ENCODE measurements at places on chromosomes 5 and 9. TPM values are rescaled to one million over a fixed set of nuclear protein-coding genes. Genes with fewer than 3 reads are reported as not detected.

NUTM2G gene
- total RNA-seq: not detected

C1QTNF2 gene
- total RNA-seq: not detected

MAPKAP1 gene
- 59.4 TPM for total RNA-seq

DNA sequence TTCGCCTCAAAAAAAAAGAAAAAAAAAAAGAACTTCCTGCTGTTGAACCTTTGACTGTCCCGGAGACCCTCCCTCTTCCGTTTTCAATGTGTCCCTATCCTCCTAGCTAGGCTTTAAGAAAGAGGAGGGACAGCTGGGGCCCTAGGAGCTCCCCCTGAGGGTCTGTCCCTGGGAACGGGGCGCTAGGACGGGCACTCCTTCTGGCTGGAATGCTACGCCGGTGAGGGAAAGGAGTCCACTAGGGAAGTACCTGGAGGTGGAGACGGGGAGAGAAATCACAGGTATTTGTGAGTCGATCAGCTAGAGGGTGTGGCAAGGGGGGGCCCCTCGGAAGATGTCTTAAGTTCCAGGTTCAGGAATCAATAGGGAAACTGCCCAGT, 4.6 kb downstream of the SIT1 start:
- DNase-seq: no peak
- H3K27ac ChIP-seq: peak overlapping the region; percentile 97
- peaks cover 41% of the 10 kb centered on the region for H3K36me3 ChIP-seq
- peak overlapping the region; percentile 99 for H3K4me3 ChIP-seq
- no peaks in the 10 kb centered on the region for H3K27me3 ChIP-seq

DNA sequence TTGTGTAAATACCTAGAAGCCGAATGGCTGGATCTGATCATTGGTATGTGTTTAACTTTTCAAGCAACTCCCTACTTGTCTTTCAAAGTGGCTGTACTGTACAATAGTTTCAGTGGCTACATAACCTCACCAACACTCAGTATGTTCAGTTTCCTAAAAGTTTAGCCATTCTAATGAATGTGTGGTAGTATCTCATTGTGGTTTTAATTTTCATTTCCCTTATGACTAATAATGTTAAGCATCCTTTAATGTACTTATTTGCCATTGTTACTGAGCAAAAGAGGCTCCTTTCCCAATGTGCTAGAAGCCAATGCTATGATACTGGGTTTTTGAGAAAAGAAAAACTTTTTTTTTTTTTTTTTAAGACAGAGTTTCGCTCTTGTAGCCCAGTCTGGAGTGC, 27.8 kb upstream of the ALDOB start:
- no peak for DNase-seq
- no peaks in the 10 kb centered on the region for H3K4me1 ChIP-seq
- H3K27me3 ChIP-seq: peaks cover 26% of the 10 kb centered on the region
- H3K27ac ChIP-seq: no peak overlapping the region
- H3K36me3 ChIP-seq: no peaks in the 10 kb centered on the region
- H3K4me3 ChIP-seq: no peak overlapping the region

DNA sequence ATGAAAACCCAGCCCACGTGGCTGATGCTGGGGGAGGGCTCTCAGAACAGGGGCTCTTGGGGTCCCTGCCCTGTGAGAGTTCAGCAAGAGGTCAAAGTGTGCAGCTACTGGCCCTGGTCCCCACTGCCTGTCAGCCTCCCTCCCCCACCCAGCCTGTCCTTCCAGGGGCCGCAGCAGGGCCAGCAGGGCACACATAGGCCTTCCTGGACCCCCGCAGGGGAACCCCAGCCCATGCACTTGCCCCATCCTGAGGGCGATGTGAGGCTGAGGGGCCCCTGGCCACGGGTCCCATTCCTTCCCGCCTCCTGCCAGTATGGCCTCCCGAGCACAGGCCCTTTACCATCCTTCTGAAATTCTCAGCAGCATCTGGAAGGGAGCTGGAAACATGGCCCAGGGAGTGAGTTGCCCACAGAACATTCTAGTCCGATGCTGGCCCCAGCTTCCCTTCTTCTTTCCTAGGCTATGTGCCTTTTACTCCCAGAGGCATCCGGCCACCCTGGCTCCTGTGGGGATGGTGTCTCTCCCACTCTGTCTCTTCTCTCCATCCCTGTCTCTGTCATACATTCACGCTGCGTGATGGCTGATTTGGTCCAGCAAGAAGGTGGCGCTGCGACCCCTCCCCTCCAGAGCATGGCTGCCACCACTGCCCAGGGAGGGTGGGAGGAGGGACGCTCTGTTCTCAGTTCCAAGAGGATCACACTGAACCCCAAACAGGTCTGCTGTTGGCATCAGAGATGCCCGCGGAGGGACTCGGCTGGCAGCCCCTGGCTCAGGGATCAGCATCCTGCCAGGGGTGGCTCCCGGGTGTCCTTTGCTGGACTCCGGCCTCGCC, 19.6 kb downstream of the MRPL36 start:
- H3K27me3 ChIP-seq: peaks cover 6% of the 10 kb centered on the region
- no peak for DNase-seq
- H3K27ac ChIP-seq: no peak overlapping the region
- peaks cover 14% of the 10 kb centered on the region for H3K4me1 ChIP-seq
- H3K36me3 ChIP-seq: no peaks in the 10 kb centered on the region

DNA sequence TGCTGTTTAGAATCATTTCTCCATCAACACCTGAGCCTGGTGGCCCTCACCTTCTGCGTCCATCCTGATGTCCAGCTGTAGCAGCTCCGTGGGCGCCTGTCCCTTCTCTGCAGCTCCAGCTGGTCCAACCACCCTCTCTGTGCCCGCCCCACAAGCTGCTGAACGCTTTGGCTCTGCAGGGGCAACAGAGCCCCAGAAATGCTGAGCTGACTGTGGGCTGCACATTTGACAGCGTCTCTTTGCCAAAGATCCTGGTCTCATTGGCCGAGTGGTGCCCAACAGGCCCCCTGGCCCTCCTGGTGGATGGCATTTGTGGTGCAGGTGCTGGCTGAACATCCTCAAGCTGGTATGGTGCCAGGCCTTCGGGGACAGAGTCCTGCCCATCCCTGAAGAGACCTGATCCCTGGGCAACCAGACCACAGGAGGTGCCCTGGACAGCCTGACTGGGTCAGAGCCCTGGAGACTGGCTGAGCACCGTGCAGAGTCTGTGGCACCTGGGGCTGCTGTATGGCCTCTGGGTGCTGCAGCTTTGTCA, 25.3 kb upstream of the CEP72 start:
- no peak overlapping the region for H3K4me3 ChIP-seq
- H3K27ac ChIP-seq: no peak overlapping the region
- peaks cover 17% of the 10 kb centered on the region for H3K27me3 ChIP-seq
- no peak for DNase-seq

GRCh38 chr5:180786531-180787398, 15.8 kb downstream of the MGAT1 start:
- H3K27ac ChIP-seq: peak overlapping the region; percentile 6
- peaks cover 14% of the 10 kb centered on the region for H3K36me3 ChIP-seq
- no peaks in the 10 kb centered on the region for H3K27me3 ChIP-seq
- no peak for DNase-seq
- no peak overlapping the region for H3K4me3 ChIP-seq
- peaks cover 15% of the 10 kb centered on the region for H3K4me1 ChIP-seq

DNA sequence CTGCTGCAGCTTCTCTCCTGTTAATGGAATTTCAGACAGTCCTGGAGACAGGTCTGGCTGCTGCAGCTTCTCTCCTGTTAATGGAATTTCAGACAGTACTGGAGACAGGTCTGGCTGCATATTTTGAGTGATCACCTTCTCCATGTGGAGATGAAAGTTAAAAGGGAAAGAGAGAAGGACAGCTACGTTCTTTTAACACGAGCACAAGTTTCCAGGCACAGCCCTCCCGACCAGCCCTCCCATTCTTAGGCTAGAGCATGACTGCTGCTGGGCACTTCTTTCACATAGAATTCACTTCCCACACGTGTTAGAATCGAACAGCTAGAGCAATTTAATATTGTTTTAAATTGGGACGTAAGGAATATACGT, 133.3 kb upstream of the DMRT1 start:
- H3K4me1 ChIP-seq: peaks cover 17% of the 10 kb centered on the region
- no peak for DNase-seq
- H3K36me3 ChIP-seq: no peaks in the 10 kb centered on the region
- H3K27ac ChIP-seq: no peak overlapping the region
- H3K4me3 ChIP-seq: no peak overlapping the region

DNA sequence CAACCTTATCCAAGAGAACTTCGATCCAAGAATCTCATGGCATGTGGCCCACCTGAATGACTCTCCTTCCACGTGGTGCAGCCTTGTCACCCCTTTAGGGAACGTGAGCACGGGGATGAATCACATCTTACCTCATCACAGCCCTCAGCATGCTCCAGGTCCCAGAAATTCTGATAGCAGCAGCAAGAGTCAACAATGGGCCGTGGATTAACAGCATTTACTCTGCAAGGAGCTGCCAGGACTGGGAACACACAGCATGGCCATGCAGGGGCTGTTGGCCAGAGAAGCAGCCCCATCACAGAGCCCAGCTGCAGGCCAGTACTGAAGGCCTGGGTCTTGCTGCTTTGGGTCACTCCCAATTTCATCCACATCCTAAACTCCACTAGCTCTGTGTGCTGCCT, 150.4 kb downstream of the C5orf15 start:
- no peak for DNase-seq
- no peak overlapping the region for H3K27ac ChIP-seq
- H3K4me3 ChIP-seq: no peak overlapping the region
- no peaks in the 10 kb centered on the region for H3K36me3 ChIP-seq
- H3K4me1 ChIP-seq: peaks cover 9% of the 10 kb centered on the region

- no peaks in the 10 kb centered on the region for H3K27me3 ChIP-seq
- H3K36me3 ChIP-seq: no peaks in the 10 kb centered on the region
- no peak overlapping the region for H3K27ac ChIP-seq
- no peak overlapping the region for H3K4me3 ChIP-seq
- no peak for DNase-seq
- H3K4me1 ChIP-seq: no peaks in the 10 kb centered on the region
Observed at GRCh38 chr9:16241231-16241630, 629.2 kb downstream of the BNC2 start.

DNA sequence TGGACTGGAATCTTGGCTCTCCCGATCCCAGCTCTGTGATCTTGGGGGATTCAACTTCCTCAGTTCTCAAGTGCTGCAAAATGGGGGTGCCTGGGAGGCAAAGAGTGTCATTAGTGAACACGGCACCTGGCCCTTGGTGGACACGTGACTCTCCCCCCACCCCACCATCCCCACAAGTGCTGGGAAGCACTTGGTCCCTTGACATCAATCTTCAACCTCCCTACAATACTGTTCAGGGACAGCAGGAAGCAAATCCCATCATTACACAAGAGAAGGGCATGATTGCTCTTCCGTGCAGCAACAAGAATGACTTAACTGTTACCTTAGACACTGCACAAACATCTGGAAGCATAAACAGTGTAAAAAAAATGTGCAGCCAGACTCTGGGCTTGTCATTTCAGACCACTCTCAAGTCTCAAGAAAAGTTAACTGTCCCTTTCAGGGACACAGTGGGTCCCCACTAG, 61.4 kb downstream of the PSMB7 start:
- DNase-seq: no peak
- no peak overlapping the region for H3K27ac ChIP-seq
- H3K4me1 ChIP-seq: peaks cover 31% of the 10 kb centered on the region
- no peaks in the 10 kb centered on the region for H3K27me3 ChIP-seq
- no peak overlapping the region for H3K4me3 ChIP-seq

DNA sequence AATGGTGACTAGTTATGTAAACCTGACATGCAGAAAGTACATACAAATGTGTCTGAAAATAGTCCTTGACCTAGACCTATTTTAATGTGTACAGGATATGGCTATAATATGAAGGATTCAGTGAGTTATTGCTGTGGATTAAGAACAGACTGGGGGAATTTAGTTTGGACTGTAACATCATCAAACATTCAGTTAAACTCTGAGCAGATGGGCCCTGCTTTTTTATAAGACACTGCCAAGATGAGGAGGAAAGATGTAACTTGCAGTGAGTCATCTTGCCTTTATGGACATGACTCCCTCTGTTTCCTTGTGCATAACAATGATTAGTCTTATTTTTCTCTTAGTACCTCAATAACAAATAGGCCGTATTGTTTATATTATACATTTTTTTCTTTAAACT, 12.2 kb downstream of the PPP3R2 start:
- no peak overlapping the region for H3K27ac ChIP-seq
- H3K27me3 ChIP-seq: peaks cover 2% of the 10 kb centered on the region
- no peak overlapping the region for H3K4me3 ChIP-seq
- DNase-seq: no peak
- H3K36me3 ChIP-seq: peaks cover 3% of the 10 kb centered on the region
- H3K4me1 ChIP-seq: peaks cover 16% of the 10 kb centered on the region

DNA sequence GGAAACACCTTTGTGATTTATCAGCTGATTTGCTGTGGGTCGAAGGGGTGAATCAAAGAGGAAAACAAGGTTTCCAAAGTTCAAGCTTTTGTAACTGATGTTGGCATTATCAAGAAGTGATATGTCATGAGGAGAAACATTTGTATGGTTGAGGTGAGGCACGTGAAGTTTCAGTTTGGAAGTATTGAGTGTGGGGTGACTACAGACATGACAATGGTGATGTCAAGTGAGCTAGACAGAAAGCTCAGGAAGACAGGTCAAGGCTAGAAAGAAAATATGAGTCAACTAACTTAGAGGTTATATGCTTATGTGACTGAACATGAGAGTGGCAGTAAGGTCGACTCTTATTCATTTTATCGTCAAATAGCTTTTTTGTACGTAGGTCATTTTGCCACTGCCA, 99.1 kb downstream of the RAB3C start:
- peaks cover 2% of the 10 kb centered on the region for H3K27me3 ChIP-seq
- no peaks in the 10 kb centered on the region for H3K36me3 ChIP-seq
- DNase-seq: no peak
- no peak overlapping the region for H3K4me3 ChIP-seq
- H3K4me1 ChIP-seq: no peaks in the 10 kb centered on the region
- no peak overlapping the region for H3K27ac ChIP-seq

- H3K4me3 ChIP-seq: no peak overlapping the region
- H3K27ac ChIP-seq: no peak overlapping the region
- peaks cover 11% of the 10 kb centered on the region for H3K4me1 ChIP-seq
- DNase-seq: no peak
Observed at GRCh38 chr9:122055701-122056100, 37.4 kb downstream of the TTLL11 start.

DNA sequence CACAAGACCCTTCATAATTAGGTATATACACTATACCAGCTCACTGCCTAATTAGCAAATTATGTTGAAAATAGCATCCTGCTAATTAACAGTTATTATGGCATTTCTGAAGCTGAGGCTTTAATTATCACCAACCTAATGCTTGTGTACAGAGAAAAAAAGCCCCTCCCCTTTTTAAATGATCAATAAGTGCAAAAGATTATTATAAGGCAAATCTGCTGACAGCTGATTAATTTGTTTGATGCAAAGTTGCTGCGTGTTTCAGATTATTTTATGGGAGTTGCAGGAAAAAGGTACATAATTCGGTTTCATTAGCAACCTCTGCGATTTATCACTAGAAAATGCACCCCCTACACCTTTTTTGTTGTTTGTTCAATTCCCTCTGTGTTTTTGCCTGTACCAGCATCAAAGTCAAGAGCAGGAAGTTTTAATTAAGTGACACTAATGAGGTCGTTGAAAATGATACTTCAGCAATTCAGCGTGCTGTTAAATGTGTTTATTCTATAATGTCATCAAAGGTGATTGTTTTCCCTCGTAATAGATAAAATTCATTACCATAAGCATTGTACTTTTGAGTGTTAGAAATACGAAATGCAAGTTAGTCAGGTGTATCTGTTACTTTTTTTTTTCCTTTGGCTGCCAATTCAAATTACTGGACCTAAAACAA, 170.0 kb downstream of the EBF1 start:
- H3K27me3 ChIP-seq: peaks cover 30% of the 10 kb centered on the region
- no peak overlapping the region for H3K4me3 ChIP-seq
- no peak for DNase-seq
- H3K36me3 ChIP-seq: no peaks in the 10 kb centered on the region

GRCh38 chr5:38795986-38796741, 49.6 kb upstream of the OSMR start:
- no peaks in the 10 kb centered on the region for H3K4me1 ChIP-seq
- H3K27ac ChIP-seq: no peak overlapping the region
- DNase-seq: no peak
- no peaks in the 10 kb centered on the region for H3K36me3 ChIP-seq
- H3K4me3 ChIP-seq: no peak overlapping the region

Measured in activated CD8-positive, alpha-beta memory T cell treated with anti-CD3 and anti-CD28 coated beads, Interleukin-2, amount 10 ng/mL, durations not matched to agents 7 days and 5 days (primary cell).